T-helper 2 cell (primary cell): ENCODE measurements at places on chromosomes 1 and 21.

DNA sequence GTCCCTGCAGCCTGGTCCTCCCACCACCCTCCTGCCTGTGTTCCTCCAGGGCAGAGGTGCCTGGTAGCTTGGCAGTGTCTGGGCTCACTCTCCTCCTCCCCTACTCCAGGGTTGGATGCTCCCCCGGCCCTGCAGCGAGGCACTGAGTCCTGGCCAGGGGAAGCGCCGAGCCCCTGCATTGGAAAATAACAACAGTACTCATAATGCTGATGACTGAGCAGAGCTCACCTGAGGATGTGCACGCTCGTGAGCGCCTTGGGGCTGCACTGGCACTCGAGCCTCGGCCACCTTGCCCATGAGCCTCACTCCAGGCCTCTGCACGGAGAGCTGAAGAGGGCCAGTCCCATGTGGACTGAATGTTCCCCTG, 6.0 kb upstream of the ACTRT2 start:
- DNase-seq, result no peak

GRCh38 chr1:230149751-230150584, 82.9 kb downstream of the GALNT2 start:
- no peak for DNase-seq

- no peak for DNase-seq
Measured at GRCh38 chr1:20739225-20739624, 6.7 kb upstream of the SH2D5 start.

DNA sequence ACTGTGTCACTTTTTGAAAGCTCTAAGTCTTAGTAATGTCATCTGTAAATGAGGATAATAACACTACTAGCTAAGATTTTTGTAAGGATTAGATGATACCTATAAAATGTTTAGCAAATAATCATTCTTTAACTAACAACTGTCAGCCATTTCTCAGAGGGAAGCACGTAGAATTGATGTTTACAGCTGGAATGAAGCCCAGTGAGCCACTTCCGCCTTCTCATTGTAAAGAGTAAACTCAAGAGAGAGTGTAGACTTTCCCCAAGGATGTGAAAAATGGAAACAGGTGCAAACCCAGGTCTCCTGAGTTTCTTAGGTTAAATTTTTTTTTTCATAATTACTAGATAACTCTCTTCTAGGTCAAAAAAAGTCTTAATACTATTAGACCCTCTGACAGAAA, 4.9 kb downstream of the GREM2 start:
- no peak for DNase-seq

- no peak for DNase-seq
Measured at GRCh38 chr1:102833151-102833550, 275.2 kb downstream of the COL11A1 start.

DNA sequence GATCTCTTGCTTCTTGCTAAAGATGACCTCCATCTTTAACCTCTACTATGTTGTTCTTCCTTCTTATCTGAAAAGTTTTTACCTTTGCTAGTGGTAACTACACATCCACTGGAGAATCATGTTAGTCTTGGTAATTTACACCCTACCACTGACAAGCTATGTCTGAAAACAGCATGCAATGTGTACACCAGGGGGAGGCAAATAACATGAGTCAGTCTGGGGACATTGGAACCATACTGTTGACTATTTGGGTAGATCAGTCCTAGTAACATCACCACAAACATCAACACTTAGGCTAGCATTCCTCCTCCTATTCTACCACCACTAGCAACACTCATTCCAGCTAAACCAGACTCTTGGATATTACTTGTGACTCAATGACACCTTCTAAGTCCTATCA, 549.0 kb downstream of the KCNT2 start:
- DNase-seq, result no peak

DNA sequence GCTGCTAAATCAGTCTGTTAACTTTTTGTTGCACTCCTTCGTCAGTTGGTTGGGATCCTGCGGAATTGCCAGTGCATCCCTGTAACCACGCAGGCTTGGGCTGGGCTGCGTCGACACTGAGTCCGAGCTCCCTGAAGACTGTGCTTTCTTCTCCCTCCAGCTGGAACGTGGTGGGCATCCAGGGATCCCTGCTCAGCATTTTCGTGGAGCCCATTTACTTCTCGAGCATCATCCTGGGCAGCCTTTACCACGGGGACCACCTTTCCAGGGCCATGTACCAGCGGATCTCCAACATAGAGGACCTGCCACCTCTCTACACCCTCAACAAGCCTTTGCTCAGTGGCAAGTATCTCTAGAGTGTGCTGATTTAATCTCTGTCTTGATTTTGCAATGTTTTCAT, 83.3 kb downstream of the POFUT2 start:
- DNase-seq, result no peak

DNA sequence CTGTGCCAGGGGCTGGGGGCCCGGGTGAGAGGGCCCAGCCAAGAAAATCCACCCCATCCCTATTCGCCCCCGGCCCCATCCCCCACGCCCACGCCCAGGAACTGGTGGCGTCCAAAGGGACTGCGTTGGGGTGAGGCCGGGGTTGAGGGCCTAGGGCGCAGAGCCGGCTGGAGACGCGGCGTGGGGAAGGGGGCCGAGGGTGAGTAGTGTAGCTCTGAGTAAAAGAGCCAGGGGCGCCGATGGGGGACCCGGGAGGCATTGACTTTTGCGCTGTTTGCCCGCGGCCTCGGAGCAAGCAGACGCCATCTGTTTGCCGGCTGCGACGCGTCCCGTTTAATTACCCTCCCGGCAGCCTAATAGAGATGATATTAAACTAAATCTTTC, 3.5 kb upstream of the DMRTA2 start:
- DNase-seq, result no peak

GRCh38 chr1:33842348-33842747, 21.5 kb upstream of the HMGB4 start:
- DNase-seq, result no peak

- DNase-seq, result no peak
Measured at GRCh38 chr1:52580283-52580682, 21.9 kb upstream of the GPX7 start.

GRCh38 chr1:160682983-160683865, 28.4 kb downstream of the CD48 start:
- DNase-seq, result peak; percentile 50

GRCh38 chr1:5191470-5191869, 537.1 kb downstream of the AJAP1 start:
- DNase-seq, result no peak

GRCh38 chr1:75085931-75086330, 48.3 kb upstream of the LHX8 start:
- DNase-seq, result no peak

GRCh38 chr1:92544756-92545165, 58.0 kb upstream of the GFI1 start:
- DNase-seq, result no peak

GRCh38 chr1:165501970-165502348, 41.8 kb upstream of the LRRC52 start:
- DNase-seq, result no peak

DNA sequence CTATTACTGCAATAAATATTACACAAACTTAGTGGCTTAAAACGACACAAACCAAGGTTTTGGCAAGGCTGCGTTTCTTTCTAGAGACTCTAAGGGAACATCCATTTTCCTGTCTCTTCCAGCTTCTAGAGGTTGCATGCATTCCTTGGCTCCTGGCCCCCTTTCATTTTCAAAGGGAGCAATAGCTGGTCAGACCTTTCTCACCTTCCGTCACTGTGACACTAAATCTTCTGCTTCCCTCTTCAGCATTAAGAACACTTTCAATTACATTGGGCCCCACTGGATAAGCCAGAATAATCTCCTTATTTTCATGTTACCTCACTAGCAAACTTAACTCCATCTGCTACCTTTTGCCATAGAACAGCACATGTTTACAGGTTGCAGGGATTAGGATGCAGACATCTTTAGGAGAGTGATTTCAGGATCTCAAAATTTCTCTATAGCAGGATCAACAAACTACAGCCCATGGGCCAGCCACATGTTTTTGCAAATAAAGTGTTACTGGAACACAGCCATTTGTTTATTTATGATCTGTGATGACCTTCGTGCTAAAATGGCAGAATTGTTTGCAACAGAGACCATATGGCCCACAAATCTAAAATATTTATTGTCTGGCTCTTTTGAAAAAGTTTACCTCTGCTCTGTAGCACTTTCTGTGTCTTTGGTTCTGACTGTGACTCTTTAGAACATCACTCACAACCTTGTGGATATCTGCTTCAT, 221.5 kb upstream of the SGIP1 start:
- no peak for DNase-seq

GRCh38 chr1:65431111-65431705, 10.7 kb downstream of the LEPR start:
- no peak for DNase-seq

DNA sequence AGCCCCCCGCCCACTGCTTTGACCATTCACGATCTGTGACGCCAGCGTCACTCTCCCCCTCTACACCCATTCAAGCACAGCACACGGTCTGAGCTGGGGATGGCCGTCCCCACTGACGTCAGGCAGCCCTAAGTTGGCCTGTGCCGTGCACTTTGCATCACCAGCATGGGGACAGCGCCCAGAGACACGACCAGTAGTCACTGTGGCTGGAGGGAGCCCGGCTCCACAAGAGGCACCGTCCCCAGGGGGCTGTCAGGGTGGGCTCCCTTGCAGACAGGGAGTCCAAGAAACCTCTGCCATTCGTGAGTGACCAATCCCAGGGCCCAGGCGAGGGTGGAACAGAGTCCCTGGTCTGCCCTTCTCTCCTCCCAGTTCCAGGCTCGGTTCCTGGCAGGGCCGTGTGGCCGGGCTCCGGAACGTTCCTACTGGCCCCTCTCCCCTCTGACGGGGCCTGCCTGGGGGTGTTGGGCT, 2.3 kb downstream of the KRTAP10-8 start:
- DNase-seq, result no peak

- peak; percentile 68 for DNase-seq
Measured at GRCh38 chr1:202343652-202344349, 2.1 kb upstream of the UBE2T start.

DNA sequence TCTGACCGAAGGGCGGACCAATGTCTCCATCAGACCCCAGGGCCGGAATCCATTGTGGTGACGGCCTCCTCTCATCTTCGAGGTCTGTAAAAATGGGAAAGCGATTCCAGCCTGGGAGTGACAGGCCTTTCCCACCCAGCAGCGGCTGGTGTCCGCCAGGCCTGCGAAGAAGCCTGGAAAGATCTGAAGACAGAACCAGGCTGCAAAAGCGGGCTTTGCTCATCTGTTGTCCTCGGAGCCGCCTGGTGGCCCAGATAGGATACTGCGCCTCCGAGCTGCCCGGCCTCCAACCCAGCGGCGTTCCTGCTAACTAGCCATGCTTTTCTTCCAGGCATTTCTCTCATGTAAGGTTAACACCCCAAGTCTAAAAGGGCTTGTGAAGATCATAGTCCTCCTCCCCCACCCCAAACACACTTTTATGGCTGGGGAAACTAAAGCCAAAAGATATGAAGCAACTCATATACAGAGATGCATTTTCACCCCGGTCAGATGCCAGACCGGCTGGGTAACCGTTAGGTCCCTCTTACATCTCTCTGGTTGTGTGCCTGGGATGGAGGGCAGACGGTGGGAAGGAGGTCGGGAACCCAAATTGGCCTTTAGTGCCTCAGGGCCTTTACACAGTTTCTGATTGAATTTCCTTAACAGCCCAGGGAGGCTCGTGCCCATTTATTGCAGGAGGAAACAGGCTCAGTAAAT, 1.9 kb upstream of the DHRS3 start:
- DNase-seq, result peak; percentile 74

GRCh38 chr1:16073490-16074119, at the start of gene FAM131C:
Gene FAM131C, minus strand, starts transcription at chr1:16073651. Its CDS starts 209 bp downstream, at chr1:16073442.
- peak; percentile 33 for DNase-seq

DNA sequence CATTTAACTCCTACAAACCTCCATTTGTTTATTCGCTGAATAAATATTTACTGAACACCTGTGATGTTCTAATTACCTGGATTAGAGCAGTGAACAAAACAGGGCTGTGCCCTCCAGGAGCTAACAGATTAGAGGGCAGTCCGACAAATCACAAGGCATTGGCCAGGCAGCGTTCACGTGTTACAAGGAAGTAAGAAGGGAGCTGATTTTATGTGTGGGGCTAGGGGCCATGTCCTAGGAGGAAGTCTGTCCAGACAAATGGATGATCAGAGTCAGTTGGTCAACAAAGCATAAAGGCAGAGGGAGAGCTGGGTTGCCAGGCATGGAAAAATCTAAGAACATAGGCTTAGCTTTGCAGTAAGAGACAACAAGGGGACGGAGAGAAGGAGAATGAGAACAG, 57.3 kb upstream of the BACE2 start:
- DNase-seq, result no peak

DNA sequence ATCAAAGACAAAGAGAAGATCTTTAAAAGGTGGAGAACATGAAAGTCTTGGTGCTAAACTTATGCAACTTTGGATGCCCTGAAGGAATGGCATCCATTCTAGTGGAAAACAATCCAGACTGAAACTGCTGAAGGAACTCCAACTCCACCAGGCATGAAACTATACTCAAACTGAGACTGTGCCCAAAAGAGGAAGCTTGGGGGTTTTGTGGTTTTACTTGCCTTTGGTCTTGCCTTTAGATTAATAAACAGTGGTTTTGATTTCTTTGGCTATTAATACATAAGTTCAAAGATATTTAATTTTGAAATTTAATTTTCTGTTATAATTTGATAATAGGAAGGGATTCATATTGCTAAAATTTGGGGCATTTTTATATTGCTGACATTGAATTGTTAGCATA, 17.4 kb upstream of the SLC30A10 start:
- DNase-seq, result no peak

DNA sequence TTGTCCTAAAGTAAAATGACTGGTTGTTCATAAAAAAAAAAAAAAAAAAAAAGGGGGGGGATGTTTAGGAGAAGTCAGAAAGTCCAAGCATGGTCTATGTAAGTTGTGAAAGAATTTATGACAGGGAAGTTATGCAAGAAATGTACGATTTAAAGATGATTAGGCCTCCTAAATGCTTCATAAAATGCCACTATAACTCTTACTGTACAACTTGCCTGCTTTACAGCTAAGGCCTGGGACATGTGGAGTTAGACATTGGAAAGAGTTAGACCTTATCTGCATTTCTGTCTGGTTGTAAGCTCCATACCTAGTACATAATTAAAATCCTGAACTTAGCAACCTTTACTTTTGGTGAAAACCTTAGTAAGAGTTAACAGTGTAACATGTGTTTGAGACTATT, 150.0 kb downstream of the TPR start:
- DNase-seq, result no peak

- DNase-seq, result peak; percentile 58
Measured at GRCh38 chr1:110668549-110668948, 6.2 kb downstream of the KCNA3 start.

GRCh38 chr1:87291107-87291506, 37.6 kb upstream of the LMO4 start:
- no peak for DNase-seq

- no peak for DNase-seq
Measured at GRCh38 chr1:175498002-175498401, 245.4 kb downstream of the TNR start.

GRCh38 chr1:236835491-236835890, 40.4 kb downstream of the MTR start:
- DNase-seq, result peak; percentile 28

GRCh38 chr1:110060034-110060661, 10.3 kb downstream of the ALX3 start:
- DNase-seq, result peak; percentile 62

- DNase-seq, result no peak
Measured at GRCh38 chr1:202577381-202577780, 132.9 kb downstream of the SYT2 start.
